ENCODE measurements at places on chromosomes 7 and 10.

DNA sequence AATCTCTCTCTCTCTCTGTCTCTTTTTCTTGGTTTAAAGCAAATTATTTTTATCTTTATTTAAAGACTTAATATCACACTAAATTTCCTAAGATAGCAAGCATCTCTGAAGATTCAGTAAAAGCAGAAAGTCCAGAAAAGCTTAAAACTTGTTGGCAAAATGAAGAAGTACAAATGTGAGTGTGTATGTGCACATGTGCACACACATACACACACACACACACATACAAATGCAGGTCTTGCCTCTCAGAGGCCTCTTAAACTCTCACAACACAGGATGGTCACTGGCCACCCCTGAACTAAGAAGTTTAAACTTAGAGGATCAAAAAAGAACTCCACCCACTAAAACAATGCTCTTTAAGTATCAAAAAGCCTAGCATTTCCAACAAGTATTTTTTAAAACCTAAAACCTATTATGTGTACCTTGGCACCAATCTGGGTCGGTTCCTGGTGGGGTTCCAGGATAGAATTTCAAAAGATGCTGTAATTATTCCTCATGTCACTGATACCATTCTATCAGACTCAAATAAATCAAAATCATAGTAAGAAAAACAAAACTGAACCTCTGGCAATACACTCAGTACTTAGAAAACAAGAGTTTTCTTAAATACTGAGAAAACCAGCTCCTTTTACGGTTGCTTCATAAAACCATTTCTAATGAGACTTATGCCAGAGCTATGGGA lies 55.0 kb downstream of the SORBS1 start:
- DNase-seq = no peak

- DNase-seq = no peak
Observed at GRCh38 chr10:23284674-23285335, 59.8 kb downstream of the C10orf67 start.

- DNase-seq = no peak
Observed at GRCh38 chr7:155131090-155131489, 61.0 kb downstream of the HTR5A start.

GRCh38 chr7:41188163-41189130 lies 514.4 kb downstream of the INHBA start:
- DNase-seq = no peak

GRCh38 chr7:107232568-107233090 lies 63.8 kb downstream of the HBP1 start:
- DNase-seq = no peak

GRCh38 chr10:98416606-98417388 lies 1.8 kb upstream of the PYROXD2 start:
- DNase-seq = no peak

GRCh38 chr10:83516788-83517187 lies 622.5 kb upstream of the GHITM start:
- DNase-seq = no peak

DNA sequence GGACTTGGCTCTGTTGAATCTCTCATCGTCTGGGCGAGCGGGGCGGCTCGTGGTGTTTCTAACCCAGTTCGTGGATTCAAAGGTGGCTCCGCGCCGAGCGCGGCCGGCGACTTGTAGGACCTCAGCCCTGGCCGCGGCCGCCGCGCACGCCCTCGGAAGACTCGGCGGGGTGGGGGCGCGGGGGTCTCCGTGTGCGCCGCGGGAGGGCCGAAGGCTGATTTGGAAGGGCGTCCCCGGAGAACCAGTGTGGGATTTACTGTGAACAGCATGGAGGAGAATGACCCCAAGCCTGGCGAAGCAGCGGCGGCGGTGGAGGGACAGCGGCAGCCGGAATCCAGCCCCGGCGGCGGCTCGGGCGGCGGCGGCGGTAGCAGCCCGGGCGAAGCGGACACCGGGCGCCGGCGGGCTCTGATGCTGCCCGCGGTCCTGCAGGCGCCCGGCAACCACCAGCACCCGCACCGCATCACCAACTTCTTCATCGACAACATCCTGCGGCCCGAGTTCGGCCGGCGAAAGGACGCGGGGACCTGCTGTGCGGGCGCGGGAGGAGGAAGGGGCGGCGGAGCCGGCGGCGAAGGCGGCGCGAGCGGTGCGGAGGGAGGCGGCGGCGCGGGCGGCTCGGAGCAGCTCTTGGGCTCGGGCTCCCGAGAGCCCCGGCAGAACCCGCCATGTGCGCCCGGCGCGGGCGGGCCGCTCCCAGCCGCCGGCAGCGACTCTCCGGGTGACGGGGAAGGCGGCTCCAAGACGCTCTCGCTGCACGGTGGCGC lies at the start of gene EN2:
EN2 (plus strand) TSS at position 19 of the 767 bp plus-strand sequence; CDS start at position 268, 249 bp downstream.
- DNase-seq = no peak

DNA sequence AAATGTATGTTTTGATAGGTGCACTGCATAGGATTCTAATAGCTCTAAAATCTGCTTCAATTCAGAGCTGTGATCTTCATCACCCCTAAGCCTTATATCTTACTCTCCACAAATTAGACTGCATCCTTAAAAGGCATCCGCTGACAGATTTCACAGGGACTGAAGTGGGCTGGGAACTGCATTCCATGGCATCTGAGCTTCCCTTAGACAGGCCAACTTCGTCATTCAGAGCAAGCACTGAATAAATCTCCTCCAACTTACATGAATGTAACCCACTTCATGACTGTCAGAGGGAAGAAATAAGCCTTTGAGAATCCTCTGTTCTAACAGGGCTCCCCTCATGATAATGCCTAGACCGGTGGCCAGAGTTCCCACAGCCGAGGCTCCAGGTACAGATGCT lies 71.3 kb downstream of the SFMBT2 start:
- DNase-seq = no peak

DNA sequence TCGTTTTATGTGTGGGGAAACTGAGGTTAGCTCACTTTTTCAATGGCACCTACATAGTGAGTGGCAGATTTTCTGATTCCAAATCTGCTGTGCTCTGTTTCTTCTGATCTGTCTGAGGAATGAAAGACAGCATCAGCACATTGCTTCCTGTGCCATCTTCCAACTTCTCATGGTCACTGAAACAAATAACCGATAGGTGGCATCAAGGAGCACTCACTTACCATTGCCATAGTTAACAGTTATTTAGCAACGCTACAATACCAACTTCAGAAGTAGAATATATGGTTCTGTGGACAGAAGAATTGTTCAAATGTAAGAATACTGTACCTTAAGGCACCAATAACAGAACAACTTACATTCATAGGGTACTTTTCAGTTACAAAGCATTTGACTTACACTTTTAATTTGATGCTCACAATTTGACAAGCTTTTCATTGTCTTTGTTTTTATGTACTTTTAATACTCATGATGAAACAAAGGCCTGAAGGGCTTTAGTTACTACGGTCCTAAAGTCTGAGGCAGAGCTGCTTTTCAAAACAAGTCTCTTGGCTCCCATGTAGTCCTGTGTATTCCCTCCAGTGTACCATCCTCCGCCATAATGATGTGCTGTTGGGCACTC lies 228.9 kb upstream of the TCF7L2 start:
- DNase-seq = no peak

- DNase-seq = no peak
Observed at GRCh38 chr10:93178226-93178625, 104.5 kb downstream of the CYP26A1 start.

DNA sequence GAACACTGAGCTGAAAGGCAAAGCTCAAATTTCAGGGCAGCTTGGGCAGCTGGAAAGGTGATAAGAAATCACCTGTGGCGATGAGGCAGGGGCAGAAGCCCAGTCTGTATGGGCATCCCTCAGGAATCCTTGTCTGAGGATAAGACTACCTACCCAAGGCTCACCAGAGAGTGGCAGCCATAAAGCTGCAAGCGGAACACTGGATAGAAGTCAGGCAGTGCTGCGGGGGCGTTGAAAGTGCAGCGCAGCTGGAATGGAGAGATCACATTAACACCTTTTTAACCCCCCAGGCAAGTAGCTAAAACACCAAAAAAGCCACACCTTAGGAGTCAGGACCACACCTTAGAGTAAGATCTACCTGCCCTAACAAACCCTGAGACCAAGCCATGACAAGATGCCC lies 38.2 kb downstream of the ABCB5 start:
- DNase-seq = no peak

GRCh38 chr10:30039567-30039966 lies 19.8 kb downstream of the JCAD start:
- no peak for DNase-seq

DNA sequence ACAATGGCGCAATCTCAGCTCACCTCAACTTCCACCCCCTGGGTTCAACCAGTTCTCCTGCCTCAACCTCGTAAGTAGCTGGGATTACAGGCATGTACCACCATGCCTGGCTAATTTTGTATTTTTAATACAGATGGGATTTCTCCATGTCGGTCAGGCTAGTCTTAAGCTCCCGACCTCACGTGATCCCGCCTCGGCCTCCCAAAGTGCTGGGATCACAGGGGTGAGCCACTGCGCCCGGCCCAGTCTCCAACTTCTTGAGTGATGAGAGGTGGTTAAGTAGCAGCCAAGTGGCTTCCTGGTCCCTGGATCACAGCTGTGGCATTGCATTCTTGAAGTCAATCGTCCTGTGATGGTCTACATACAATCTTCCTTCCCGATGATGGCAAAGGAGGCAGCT lies 46.1 kb upstream of the NFE2L3 start:
- DNase-seq = no peak

DNA sequence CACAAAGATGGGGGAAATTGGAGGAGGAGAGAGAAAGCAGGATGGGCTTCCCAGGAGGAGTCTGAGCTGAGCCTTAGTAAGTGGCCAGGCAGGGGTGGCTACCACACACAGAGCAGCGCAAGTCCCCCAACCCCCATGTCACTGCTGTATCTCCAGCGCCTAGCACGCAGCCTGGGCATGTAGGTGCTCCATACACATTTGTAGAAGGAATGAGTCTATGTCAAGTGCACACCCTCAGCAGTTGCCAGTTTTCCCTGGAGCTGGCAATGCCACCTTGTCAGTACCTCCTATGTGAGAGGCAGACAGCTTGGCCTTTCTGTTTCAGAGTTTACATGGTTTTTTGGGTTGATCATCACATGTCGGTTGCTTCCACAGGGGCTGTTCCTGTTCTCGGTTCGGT lies 116.1 kb downstream of the CLEC2L start:
- no peak for DNase-seq

GRCh38 chr10:5442990-5443370 lies 30.6 kb downstream of the NET1 start:
- DNase-seq = no peak

DNA sequence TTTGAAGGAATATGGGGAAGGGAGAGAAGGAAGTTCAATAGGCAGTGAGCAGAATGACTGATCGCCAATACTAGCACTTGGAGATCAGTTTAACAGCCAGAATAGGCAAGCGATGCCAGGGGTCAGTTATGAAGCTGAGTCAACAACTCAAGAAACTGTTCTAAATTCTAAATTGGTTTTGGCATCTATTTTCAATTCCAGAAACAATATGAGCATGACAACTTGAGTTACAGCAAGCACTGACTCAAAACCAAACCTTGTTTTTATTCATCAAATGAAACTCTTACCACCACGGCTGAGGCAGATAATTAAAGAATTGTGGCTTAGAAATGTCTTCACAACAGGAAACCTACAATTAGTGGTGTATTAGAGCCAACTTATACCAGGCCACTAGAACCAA lies 180.5 kb upstream of the ASAH2 start:
- DNase-seq = no peak

DNA sequence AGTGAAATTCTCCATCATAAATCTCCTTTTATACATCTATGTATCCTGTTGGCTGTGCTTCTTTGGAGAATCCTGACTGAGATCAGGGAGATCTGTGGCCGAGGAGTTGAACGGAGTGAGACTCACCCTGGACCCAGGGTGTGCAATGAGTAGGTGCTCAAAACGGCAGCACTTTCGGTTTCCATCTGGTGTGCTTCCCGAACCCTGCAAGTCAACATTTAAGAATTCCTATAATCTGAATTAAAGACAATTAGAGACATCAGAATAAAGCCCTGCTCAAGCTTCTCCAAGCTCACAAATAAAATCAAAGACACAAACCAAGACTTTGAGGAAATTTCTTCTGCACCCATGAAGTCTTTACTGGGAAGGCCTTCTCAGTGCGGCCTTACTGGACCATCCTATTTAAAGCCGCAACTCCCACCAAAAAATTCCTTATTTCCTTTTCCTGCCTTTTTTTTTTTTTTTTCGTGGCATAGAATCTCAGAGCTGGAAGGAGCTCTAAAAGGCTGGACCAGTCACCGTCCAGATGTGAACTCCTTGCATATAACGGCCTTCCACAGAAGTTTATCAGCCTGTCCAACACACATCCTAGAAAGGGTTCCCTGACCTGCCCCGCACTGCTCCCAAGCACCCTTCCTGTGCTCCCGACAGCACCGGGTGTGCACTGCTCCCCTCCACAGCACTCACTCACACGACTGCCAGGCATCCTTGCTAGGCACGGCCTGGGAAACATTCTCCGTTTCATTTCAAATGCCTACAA lies 29.7 kb downstream of the GNA12 start:
- DNase-seq = no peak

- no peak for DNase-seq
Observed at GRCh38 chr7:98909487-98909886, 31.2 kb downstream of the TRRAP start.

DNA sequence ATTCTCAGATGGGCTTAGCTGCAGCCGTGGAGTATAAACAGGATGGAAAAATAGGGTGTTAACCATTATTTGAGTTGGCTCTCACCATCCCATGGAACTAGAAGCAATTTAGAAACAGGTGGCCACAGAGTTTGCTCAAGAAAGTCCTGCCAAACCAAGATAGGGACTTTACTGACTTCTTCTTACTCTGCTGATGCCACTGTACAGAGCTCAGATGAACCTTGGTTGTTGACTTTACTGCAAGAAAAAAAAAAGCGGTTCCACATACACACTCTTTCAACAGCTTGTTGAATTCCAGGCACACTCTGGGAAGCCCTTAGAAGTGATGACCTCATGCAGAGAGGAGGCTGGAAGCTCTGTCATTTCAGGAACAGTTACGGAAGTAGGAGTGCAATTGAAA lies 753.4 kb downstream of the NRG3 start:
- no peak for DNase-seq

GRCh38 chr7:114264023-114264422 lies 150.6 kb upstream of the FOXP2 start:
- DNase-seq = no peak

DNA sequence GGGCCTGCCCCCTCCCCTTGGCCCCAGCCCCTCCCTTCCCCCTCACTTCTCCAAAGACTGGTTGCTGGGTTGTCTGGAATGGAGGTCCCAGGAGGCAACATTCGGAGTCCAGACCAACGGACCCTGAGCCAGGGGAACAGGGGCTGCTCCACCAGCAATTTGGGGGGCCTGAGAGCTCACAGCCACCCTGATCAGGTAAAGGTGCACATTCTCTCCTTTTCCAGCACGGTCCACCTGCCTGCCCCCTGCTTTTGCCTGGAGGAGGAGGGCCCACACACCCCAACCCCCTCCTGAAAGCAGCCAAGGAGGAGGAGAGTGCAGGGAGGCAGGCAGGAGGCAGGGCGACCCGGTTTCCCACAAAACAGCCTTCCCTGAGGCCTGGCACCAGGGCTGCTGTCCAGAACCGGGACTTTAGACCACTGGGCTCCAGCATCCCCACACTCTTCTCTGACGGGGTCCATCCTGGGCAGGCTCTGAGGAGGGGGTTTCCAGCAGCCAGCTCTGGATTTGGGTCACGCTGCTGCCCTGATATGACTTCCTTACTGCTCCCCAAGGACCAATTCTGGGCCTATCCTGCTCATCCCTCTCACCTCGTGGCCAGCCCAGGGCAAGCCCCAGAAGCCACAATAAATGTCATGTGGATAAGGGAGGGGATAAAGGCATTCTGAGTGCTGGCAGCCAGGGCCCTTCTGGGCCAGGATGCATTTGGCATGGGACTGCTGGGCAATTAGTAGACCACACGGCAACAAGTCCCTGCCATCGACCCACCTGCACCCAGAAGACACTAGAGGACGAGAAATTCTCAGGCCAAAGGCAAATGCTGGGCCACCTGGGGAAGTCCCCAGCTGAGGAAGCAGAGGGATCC lies 1.1 kb upstream of the CAMK2B start:
- no peak for DNase-seq

GRCh38 chr10:17457083-17457482 lies 2.7 kb upstream of the ST8SIA6 start:
- DNase-seq = no peak
